Tibial nerve (tissue), 4 donors: ENCODE measurements at places on chromosomes 7 and 10.

GRCh38 chr10:96287392-96288105 is 16.2 kb upstream of the BLNK start:
- DNase-seq: no peak

DNA sequence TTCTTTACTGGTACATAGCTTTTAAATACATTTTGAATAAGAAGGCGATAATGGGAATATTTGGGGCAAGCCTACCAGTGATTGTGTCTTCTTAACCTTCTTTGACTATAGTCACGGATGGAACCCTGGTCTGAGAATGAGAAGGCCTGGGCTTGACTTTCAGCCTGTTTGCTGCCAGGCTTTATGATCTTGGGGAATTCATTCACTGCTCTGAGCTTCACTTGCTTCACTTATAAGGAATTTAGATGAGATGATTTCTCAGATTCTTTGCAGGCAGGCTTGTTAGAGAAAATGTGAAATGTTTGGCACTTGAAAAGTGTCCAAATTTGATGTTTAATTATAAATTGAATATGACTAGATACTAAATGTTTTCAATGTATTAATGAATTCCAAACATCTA is 42.5 kb downstream of the NUP205 start:
- DNase-seq: no peak

DNA sequence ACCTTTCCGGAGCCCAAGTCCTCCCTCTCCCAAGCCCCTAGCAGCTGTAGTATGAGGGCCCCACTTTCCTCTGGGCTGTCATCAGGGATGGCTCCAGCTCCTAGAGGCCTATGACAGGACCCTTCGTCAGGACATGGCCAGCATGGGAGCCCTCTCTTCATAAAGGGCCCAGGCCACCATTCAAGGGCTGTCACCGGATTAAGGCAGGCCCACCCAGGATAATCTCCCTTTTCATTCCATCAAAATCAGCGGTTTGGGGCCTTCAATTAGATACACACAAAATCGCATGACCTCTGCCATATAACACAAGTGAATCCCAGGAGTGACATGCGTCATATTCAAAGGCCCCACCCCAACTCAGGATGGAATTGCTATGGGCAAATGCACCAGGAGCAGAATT is 12.2 kb upstream of the GDF10 start:
- no peak for DNase-seq

- DNase-seq: no peak
These were observed 186.5 kb upstream of the TMEM72 start for GRCh38 chr10:44724415-44725174.

DNA sequence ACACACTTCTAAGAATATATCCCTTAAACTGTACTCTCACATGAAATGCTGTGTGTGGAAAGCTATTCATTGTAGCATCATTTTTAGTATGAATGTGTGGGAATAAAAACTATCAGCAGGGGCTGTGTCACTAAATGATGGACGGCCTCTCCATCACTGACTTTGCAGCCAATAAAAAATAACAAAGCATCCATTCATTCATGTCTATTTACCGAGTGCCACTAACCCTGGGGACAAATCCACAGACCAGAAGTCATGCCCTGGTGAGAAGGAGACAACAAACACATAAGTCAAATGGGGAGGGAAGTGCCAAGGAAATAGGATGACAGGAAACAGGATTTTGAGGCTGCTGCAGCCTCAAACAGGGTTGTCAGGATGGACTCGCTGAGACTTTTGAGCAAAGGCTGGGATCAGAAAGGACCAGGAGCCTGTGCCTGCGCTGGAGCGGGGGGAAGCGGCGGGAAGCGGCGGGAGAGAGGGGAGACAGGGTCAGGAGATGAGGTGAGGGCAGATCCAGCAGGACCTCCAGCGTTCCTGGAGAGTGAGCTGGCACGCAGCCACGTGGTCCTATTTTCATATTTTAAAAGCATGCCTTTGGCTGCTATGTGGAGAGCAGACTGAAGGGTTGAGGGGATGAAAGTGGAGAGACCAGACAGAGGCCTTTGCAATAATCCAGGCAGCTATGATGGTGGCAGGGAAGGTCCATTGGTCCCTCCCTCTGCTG is 2.2 kb upstream of the NOM1 start:
- DNase-seq: no peak

- no peak for DNase-seq
These were observed 35.5 kb downstream of the GRIFIN start for GRCh38 chr7:2440608-2441245.

DNA sequence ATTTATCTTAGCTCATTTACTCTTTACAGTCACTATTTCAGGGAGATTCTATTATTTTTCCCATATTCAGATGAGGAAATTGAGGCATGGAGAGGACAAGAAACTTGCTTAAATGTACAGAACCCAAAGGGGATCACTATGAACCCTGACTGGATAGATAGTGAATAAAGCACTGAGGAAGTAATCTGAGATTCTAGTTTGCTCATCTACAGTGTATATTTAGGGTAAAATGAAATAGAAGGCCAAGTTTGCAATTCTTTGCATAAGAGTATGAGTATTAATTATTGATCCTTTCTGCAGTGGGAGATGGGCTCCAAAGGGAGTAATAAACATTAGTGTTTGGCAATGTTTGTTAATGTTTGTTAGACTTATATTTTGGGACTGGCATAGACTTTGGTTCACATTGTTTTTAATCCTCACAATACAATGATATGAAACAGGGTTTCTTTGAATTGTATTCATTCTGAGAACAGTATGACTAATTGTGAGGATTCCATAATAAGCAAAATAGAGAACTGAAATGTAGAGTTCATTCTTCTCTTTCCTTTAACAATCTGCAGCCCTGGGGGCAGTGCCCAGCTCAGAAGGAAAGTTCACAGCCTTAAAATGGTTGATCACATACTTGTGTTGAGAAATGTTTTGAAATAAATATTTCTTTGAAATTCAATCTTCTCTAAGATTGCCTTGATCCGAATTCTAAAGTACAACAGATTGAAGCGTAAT is 131.0 kb upstream of the ZNF804B start:
- no peak for DNase-seq

DNA sequence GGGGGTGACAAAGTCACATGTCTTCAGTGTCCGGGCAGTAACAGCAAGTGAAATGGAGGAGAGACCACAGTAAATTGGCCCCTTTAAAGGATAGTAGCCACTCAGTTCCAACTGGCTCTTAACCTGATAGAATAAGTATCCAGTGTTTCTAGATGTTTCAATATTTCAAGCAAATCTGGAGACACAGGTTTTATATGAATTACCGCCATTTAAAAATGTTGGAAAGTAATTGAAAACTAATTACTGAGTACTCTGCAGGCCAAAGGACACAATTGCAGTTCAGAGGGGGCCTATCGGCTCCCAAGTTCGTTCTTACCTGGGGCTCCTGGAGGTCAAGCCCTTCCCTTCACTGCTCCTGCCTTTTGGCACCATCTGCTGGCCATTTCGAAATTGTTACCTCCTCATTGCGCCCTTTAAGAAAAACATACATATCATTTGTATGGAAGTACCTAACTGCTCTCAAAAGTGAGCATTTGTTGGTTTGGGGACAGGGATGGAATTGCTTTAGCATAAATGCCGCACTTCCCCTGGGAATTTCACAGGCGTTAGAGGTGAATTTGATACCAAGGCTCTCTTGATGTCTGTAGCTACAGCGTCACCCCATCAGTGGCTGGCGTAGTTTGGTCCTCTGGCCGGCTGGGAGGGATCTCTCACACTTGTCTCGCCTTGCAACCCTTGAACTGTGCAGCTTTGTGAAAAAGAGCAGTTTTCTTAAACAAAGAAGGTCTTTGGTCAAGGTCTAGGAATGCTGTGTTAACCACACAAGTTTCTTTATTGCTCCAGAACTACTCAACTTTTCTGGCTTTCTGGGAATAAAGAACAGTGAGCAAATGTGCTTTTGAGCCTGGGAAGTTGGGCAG is 220.0 kb downstream of the ARHGAP21 start:
- no peak for DNase-seq

DNA sequence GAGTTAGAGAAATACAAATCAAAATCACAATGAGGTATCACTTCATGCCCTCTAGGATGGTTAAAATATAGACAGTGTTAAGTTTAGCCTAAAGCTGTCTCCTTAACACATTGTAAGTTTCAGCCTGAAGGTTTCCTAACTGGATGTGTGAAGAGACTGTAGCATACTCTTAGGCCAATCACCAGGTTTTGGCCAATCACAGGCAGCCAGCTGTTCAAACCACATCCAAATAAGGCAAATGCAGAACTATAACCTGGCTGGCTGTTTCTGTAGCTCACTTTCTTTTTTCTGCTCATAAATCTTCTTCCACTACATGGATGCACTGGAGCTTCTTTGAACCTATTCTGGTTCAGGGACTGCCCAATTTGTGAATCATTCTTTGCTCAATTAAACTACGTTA is 19.7 kb downstream of the ESYT2 start:
- no peak for DNase-seq

DNA sequence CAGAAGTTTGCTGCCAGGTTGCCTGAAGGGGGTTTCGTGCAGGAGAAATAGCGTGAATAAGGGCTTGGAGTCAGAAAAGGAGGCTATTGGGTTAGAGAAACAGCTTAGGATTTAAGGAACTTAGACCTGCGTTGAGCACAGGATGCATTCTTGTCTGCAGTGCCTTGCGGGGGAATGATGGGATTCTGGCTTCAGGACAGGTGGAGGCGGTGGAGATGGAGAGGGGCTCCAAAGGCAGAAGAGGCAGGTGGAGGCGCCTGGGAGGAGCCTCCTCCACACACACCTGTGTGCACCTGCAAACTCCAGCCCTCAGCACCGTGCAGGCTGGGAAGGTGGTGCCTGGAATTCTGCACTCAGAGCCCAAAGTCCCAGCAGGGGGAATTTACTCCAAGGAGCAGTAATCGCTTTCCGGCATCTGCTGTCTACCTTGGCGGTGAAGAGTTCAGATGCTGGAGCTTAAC is 1.8 kb downstream of the CLIP2 start:
- no peak for DNase-seq

DNA sequence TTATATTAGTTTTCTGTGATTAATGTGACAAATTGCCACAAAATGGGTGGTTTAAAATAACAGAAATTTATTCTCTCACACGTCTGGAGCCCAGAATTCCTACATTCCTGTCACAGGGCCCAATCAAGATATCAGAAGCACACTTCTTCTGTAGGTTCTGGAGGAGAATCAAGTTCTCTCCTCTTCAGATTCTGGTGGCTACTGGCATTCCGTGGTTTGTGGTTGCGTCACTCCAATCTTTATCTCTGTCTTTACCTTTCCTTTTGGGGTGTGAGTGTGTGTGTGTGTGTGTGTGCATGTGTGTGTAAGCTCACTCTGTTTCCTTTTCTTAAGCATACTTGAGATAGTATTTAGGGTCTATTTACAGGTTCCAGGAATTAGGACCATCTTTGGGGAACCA is 115.5 kb upstream of the DKK1 start:
- no peak for DNase-seq

DNA sequence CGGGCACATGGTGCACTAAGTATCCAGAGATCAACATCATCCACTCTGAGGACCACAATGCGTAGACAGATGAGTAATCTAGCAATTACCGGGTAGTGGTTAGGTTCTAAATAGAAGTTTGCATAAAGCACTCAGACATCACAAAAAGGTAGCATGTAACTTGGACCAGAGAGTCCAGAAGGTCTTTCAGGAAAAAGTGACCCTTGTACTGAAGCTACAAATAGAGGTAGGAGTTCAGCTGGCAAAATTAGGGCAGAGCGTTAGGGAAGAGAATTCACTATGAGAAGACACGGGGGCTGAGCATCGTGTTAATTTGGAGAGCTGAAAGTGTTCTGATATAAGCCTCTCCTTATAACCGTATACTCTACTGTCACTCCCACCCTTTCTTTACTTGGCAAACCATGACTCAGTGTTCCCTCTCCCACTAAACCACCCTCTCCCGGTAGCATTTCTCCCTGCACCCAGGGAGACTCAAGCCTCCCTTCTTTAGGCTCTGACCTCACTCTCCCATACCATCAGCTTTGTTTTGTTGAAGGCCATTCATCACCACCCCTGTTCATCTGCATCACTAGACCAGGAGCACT is 222.2 kb upstream of the FZD1 start:
- no peak for DNase-seq

DNA sequence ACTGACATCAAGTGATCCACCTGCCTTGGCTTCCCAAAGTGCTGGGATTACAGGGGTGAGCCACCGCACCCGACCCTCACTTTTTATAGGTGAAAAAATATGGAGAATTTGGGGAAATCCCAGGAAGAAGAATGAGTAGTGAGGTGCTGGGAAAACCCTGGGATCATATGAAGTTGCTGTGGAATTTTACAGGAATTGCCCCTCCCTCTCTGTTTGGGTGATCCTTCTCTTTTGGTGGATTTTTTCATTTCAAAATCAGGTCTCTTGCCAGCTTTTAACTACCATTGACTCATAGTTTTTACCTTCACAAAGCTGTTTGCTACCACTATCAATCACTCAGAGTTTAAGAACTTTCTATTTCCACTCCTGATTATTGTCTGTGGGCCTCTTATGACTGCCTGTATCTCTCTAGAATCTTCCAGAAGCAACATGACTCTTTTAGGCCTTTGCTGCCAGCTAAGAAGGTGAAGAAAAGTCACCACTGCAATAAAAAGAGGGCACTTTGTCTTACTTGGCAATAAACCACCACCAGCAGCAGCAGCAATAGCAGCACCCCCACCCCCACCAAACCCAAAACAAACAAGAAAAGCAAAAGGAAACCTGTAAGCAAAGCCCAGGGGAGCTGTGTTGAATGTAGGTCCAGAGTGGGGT is 4.0 kb upstream of the GIMAP8 start:
- DNase-seq: no peak

DNA sequence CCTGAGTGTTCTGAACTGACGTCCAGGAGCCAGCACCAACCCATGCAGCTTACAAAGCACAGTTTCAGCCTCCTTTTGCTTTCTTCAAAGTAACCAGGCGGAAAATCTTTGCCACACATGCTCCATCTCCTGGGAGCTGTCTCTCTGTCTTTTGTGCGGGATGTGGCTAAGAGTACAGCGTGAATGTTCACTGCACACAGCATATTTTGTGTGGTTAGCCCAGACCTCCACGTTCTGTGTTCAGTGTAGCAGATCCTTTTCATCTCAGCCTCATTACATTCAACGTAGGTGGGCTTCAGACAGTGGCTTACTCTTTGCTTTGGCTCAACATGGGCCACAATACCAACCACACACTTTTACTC is 200.8 kb downstream of the TNS3 start:
- no peak for DNase-seq

GRCh38 chr10:10364902-10365301 is 652.8 kb upstream of the CELF2 start:
- DNase-seq: no peak

DNA sequence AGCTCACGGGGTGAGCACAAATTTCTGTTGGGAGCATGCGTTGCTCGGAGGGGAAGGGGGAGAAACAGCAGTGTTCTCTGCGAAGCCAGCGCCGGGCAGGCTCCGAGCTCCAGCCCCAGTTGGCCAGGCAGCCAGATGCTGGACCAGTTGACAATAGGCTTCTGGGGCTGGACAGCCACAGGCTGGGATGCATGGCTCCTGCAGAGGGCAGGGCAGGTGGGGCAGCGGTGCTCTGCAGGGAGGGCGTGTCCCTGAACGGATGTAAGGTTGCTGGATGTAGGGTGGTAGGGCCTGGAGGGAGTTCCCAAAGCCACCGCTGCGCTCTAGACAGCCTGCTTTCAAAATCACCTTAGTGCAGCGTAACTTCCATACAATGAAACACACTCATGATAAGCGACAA is 574.9 kb downstream of the GLRX3 start:
- DNase-seq: no peak

- DNase-seq: no peak
These were observed 38.2 kb upstream of the CDK6 start for GRCh38 chr7:92874567-92874966.
